KG1 (cell line): ENCODE measurements at places on chromosomes 1 and 21.

DNA sequence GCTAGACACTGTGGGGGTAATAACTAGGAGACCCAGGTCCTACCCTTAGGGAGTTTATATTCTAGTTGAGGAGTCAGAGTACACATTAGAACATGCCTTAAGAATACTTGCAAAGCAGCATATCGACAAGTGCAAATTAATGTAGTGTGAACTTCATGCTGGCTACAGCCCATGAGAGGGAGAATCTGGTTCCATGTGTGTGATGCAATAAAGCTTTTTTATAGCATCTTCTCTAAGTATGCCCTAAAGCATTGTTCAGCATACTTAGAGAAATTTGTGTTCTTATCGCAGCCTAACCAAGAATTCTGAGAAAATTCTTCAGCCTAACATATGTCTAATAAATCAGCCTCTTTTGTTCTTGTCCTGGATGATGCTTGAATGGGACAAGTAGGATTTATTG lies 95.5 kb downstream of the SDCCAG8 start:
- no peak for DNase-seq

- DNase-seq, result no peak
Measured at GRCh38 chr1:107141491-107142126, 770 bp downstream of the NTNG1 start.

DNA sequence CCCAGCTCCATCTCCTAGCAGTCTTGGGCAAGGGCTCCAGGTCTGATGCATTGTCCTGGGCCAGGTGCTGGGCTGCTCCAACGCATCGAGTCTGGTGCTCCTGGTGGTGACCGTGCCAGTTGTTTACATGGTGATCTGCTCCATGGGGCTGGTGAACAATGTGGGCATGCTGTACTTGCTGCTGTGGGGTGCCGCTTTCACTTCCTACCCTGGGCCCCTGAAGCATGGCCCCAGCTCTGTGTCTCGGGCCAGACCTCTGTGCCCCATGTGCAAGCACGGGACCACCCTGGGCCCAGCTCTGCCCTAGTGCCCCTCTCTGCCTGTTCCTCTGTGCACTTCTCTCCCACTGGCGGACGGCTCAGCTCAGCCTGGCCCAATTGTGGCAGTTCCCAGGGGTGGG lies 119.4 kb downstream of the MAST2 start:
- DNase-seq, result no peak

GRCh38 chr1:53293123-53293522 lies 34.7 kb downstream of the LRP8 start:
- DNase-seq, result no peak

GRCh38 chr1:112316254-112316913 lies 79.6 kb upstream of the CTTNBP2NL start:
- DNase-seq, result no peak

DNA sequence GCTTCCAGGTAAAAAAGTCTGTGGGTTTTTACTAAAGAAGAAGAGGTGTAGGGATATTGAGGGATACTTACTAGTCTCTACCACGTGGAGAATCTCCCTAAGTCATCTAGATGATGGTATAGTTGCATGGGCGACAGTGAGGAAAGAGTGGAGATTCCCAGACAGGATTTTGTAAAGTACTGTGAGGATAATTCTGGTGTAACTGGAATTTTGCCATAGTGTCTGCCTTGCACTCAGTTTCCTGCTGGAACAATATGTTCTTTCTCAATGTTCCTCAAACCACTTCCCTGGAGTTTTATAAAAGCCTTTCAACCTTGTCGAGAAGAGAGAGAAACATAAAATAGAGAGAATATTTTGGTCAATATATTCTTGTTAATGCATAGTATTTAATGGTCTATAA lies 95.1 kb upstream of the WLS start:
- no peak for DNase-seq
